Cardiac fibroblast (primary cell): ENCODE measurements at places on chromosomes 11 and 22.
A peak's percentile ranks its signal among the peaks of the same experiment; 100 is the strongest.

DNA sequence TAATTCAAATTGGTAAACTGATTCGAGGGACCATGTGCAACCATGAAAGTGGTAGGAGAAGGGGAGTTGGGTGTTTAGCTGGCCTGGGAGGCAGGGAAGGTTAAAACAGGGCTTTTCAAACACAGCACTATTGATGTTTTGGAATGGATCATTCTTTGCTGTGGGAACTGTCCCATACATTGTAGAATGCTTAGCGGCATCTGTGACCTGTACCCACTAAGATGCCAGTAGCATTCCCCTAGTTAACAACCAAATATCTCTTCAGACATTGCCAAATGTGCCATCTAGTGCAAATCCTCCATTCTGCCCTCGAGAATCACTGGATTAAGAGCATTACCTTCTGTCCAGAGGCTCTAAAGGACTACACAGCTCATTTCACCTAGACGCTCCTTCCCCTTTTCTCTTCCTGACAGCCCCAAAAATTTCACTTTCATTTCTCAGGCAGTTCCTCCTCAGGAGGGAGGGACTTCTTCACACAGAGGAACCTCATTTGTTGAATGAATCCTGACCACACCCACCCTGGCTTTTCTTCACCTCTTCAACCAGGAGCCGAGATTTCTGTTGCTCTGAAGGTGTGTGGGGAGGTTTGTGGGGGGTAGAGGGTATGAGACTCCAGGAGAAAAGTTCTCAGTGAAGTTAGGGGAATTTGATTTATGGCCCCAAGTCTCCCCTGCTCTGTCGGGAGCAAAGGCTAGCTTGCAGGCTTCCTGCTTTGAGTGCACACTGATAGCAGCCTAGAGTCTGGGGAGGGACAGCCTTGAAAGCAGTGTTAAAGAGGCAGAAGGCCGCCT lies at the start of gene TRIM34:
Gene TRIM34 (plus strand): TSS at position 513 of the 791 bp plus-strand sequence. CDS start 7,331 bp downstream, outside the sequence.
- peak; percentile 74 for DNase-seq

DNA sequence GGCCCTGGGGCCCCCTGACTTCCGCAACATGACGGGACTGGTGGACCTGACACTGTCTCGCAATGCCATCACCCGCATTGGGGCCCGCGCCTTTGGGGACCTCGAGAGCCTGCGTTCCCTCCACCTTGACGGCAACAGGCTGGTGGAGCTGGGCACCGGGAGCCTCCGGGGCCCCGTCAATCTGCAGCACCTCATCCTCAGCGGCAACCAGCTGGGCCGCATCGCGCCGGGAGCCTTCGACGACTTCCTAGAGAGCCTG lies 992 bp downstream of the LRFN4 start:
- no peak for DNase-seq

DNA sequence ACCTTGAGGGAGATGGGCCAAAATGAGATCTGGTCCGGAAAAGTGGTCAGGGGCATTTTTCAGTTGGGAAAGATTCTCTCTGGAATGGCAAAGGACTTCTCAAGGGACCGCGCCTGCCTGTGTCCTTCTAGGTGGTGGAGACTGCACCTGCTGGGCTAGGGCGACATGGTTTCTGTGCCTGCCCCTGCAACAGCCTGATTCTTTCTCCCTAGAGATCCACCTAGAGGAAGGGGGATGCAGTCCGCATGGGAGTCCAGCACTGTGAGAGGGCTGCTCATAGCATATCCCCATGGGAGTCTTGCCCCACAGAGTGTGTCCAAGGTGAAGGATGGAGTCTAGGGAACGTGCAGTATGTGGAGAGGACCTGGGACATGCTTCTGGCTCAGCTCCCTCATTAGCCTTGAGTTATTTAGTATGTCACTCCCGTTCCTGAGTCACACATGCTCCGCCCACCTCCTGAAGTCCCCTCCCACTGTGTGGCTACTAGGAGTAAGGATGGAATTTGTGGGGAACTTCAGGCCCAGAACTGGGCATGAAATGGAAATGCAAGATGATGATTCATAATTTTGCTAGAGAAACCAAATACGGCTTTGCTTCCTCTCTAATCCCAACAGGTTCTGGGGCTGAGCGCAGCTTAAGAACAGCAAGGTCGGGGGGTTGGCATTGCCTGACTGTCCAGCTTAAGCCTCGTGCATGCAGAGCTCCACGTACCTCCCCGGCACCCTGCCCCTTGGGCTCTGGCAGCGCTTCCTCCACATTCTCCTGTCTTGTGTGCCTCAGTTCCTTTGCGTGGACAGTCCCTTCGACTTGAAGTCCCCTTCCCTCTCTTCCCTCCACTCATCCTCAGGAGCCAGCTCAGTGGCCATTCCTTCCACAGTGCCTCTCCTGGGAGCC lies 35.0 kb downstream of the GRIK4 start:
- peak; percentile 91 for DNase-seq

DNA sequence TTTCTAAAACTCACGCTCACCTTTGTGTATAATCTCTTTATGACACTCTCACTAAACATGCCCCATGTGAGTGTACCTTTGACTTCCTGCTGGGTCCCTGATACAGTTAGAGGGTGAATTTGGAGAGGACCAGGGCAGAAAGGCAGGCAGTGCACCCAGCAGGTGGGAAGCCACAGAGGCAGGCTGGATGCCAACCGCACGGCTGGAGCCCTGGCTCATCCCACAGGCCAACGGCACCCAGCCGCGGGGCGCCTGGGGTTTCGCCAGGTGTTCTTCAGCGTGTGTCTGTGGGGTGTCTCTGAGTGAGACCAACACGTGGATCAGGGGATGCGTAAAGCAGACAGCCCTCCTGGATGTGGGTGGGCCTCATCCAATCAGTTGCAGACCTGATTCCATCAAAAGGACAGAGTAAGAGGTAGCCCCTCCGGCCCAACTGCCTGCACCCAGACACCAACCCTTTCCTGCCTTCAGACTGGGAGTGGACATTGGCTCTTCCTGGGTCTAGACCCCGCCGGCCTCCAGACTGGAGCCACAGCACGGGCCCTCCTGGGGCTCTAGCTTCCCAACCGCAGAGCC lies 51.6 kb downstream of the DHCR7 start:
- DNase-seq: no peak

GRCh38 chr22:50599816-50600455 lies 657 bp upstream of the MAPK8IP2 start:
- DNase-seq: peak; percentile 38

DNA sequence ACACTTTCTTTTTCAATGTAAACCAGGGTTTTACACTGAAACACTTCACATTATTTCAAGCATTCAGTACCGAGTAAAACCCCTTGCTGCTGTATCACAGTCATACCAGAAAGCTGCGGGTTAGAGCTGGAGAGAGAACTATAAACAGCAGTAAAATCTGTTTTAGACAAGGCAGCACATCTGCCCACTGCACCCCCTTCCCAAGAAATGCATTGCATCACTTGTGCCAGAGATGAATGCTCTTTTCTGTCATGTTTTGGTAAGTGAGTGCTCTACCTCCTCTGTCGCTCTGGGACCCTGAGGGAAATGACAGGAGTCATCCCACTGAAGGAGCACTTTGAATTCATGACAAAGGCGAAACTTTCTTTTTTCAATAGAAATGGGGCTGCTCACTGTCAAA lies 107.2 kb downstream of the MAML2 start:
- DNase-seq: no peak

DNA sequence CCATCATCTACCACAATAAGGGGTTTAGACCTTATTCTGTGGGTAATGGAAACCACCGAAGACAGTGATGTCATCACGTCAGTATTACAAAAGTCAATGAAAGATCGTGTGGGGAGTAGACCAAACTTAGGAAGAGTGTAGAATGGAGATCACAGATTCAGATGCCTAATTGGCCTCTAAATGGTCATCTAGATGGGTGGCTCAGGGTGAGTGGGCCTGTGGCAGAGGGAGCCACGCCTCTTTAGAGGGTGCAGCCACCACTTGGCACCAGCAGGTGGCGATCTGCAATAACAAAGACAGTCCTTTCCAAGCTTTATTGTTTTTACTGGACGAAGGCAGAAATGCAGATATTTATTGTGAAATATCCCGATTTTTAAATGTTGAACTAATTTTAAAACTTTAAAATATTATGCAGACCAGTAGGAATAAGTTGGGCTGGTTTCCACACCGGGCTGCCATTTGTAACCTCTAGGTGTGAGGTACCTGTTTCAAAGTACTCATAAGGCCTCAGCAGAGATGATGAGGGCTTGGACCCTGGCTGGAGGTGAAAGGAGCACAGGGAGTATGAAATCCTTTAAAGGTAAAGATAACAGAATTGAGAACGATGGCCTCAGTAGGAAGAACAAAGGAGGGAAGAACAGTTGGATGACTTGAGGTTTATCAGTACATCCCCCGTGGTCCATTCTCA lies 222.0 kb downstream of the DBX1 start:
- peak; percentile 72 for DNase-seq

GRCh38 chr11:72970557-72971118 lies 156.4 kb downstream of the ATG16L2 start:
- DNase-seq: no peak

- DNase-seq: peak; percentile 94
Observed at GRCh38 chr11:118910309-118911112, 15.2 kb downstream of the BCL9L start.

- no peak for DNase-seq
Observed at GRCh38 chr11:95671768-95672167, 117.8 kb downstream of the FAM76B start.

- no peak for DNase-seq
Observed at GRCh38 chr22:44520465-44521094, 22.5 kb upstream of the RTL6 start.

GRCh38 chr11:75029836-75030631 lies 41.3 kb downstream of the NEU3 start:
- DNase-seq: no peak

DNA sequence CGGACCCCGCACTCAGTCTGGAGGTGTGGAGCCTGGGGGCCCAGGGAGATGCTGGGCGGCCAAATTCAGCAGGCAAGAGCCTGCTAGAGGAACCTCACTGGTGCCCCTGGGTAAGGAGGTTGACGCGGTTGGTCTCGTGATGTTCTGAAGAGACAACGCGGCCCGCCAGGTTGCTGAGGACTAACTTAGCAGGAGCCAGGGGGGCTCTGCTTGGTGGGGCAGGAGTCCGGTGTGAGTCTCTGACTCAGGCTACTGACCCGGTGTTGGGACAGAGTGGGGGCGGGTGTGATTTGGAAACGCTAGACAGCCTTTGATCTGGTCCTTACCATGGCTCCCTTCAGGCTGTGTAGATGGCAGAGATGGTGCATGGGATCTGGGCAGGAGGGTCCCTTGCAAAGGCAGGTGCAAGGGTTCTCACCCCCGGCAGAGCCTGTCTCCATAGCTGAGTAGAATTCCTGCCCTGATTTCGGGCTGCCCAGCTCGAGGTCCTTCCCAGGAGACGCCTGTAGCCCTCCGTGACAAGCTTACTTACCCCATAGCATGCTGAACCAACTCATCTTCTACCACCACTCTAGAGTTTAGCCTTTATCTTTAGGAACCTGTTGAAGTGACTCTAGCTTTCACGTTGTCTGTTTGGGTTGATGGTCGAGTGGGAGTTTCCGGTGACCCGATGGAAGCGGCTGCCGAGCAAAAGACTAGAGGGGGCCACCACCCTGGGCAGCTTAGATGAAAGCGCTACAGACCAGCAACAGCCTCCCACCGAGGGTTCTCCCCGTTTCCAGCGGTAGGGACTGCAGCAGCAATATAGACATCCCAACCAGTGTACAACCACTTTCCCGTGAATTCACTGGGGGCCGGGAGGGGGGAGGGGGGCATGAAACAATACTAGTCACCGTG lies 38.4 kb downstream of the KCNC1 start:
- no peak for DNase-seq

GRCh38 chr22:41288245-41288946 lies 2.4 kb upstream of the RANGAP1 start:
- DNase-seq: peak; percentile 74

- DNase-seq: no peak
Observed at GRCh38 chr11:69800278-69800677, 18.9 kb downstream of the FGF3 start.

DNA sequence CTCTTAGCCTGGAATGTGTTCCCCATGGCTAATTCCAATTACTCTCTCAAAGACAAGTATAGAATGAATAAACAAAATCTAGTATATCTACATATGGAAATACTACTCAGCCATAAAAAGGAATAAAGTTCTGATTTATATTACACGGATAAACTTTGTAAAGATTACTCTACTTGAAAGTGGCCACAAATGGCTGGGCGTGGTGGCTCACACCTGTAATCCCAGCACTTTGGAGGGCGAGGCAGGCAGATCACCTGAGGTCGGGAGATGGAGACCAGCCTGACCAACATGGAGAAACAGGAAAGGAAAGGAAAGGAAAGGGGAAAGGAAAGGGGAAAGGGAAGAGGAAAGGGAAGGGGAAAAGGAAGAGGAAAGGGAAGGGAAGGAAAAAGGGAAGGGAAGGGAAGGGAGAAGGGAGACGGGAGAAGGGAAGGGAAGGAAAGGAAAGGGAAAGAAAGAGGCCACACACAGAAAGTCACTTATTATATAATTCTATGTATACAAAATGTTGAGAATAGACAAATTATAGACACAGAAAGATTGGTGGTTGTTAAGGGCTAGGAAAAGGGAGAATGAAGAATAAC lies 90.7 kb upstream of the CLNS1A start:
- no peak for DNase-seq

- DNase-seq: peak; percentile 84
Observed at GRCh38 chr11:11848891-11849746, 7.3 kb downstream of the USP47 start.

DNA sequence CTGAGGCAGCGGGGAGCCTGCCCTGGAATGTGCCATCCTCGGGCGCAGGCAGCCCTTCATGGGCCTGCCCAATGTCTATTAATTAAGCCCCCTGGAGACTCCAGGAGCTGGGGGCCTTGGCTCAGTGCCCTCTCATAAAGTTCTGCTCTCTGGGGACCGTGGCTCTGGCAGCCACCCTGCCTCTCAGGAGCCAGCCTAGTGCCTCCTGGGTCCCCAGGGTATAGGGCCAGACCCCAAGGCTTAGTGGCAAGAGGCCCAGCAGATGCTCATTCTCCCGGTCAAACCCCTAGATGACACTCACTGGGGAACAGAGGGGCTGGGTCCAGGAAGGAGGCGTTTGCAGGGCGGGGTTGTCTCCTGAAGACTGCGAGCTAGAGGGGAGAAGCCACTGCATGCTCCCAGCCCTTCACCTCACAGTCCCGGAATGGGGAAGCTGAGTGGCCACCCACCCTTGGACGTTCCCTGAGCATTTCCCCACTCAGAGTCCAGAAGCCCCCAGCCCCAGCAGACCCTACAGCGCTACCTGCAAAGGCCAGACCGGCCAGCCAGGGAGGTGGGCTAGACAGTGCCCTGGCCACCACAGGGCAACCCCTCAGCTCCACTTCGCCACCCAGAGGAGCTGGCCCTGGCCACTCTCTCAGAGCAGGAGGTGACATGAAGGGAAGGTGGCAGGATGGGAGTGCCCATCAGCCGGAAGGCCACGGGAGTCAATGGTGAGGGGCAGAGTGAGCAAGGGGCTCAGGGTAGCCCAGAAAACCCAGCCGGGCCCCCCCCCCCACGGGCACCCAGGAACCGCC lies 83.0 kb downstream of the CDKN1C start:
- DNase-seq: no peak

- DNase-seq: peak; percentile 87
Observed at GRCh38 chr11:74611369-74611861, 19.0 kb downstream of the POLD3 start.

DNA sequence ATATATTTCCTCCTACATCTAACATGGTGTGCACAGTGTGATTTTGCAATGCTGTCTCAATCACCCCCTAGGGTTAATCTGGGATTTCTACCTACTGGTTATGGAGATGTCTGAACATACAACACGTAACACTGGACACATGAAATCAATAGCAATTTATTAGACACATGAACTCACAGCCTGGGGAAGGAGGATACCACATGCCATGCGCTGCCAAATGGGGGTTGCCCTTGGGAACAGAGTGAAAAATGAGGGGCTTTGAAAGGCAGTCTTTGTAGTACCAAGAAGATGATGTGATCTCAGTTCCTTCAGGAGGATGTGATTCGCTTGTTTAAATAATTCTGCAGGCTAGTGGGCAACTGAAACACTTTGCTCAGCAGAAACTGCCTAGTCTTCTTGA lies 253.6 kb upstream of the LRRC4C start:
- DNase-seq: no peak
